DMS79 treated with DMSO at 0.1 percent for 48 hours (cell line): ENCODE measurements at places on chromosomes 1 and 21.

DNA sequence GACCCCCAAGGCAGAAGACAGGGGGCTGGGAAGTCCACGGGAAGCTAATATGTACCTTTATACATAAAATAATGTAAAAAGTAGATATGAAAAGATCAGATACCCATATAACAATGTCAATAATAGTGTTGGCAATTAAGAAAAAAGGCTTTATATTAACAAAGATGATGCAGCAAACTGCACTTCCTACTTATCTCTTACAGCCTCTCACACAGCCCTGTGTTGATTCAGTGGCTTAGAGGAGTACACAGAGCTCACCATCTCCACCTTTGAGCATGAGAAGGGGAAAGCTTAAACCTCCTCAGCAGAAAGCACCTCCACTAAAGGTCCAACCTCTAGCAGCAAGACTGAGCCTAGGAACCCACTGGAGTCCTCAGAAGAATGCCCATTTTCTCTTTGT is 7.2 kb upstream of the VSIG8 start:
- no peak for DNase-seq

- DNase-seq, result no peak
These were observed 59.7 kb upstream of the PSEN2 start for GRCh38 chr1:226810681-226811080.

DNA sequence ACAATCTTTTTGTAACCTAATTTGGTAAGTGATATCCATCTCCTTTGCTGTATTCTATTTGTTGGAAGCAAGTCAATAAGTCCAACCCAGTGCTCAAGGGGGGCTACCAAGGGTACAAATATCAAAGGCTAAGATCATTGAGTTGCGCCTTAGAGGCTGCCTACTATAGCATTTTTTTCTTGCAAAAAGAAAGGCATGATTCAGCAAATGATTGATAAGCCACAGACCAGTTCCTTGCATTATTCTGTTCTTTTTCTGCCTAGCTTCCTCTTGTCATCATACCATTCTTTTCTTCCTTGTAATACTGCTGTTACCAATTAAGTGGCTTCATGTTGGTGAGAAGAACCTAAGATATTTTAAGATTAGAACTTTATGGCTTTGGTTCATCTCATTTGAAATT is 29.8 kb upstream of the BARHL2 start:
- no peak for DNase-seq

DNA sequence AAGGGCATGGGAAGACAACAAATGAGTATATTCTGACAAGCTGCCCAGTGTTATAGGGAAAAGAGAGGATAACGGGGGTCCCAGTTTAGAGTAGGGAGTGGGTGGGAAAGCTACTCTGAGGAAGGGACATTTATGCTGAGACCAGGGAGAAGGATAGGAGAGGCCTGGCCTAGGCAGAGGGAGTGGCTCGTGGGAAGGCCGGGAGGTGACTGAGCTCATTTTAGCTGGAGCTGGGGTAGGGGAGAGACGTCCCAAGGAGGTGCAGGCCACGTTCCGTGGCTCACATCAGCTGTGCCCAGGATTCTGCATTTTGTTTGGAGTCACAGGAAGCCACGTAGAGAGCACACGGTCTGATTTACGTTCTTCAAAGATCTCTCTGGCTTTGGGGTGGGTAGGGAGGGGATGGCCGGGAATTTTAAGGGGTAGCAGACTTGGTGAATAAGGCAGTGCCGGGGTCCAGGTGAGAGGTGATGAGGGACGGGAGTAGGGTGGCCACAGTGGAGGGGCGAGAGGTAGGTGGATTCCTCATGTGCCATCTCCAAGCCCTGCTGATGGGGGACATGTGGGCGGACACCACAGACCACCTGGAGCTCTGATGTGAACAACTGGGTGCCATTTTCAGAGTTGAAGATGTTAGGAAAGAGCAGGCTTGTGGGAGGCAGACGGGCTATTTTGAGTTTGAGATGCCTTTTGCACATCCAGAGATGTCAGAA is 4.7 kb downstream of the TINAGL1 start:
- DNase-seq, result no peak
